ENCODE measurements at places on chromosomes 7 and 10.

DNA sequence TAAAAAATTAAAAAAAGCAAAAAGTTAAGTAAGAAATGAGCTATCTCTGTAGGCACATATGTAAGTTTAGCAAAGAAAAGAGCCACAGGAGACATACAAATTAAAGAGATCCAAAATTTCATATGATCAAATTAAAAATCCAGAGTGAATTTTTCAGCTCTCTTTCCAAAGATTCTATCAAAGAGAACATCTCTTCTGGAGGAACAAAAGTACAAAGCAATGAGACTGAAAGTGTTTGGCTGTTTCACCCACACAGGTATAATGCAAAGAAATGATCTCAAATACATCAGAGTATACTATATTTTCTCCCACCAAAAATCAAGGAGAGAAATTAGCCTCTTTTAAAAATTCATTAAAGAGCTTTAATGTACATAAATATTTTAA, 74.8 kb upstream of the ASAH2 start:
- no peak for DNase-seq

- no peak for DNase-seq
Measured at GRCh38 chr7:47326808-47327207, 255.1 kb downstream of the TNS3 start.

DNA sequence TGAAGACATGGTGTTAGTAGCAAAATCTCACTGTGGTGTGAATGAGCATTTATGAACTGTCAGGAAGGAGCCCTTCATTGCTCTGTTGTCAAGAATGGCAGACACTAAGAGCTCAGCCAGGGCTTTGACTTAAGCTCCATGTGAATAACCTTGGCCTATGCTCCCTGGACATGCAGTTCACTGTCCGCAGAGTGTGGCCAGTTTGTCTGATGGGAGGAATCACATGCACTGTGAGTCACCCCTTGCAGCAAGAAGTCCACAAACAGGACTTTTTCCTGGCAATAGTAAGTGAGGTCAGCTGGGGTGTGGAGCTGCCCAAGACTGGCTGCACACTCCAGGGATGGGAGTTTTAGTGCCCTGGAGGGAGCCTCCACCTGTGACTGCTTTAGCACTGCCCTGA, 49.5 kb downstream of the ZNF37A start:
- no peak for DNase-seq

- DNase-seq: no peak
Measured at GRCh38 chr7:23072048-23072447, 33.5 kb upstream of the KLHL7 start.

GRCh38 chr7:129122078-129122750, 22.3 kb upstream of the TSPAN33 start:
- no peak for DNase-seq

- no peak for DNase-seq
Measured at GRCh38 chr7:131890176-131890575, 333.7 kb upstream of the PODXL start.

DNA sequence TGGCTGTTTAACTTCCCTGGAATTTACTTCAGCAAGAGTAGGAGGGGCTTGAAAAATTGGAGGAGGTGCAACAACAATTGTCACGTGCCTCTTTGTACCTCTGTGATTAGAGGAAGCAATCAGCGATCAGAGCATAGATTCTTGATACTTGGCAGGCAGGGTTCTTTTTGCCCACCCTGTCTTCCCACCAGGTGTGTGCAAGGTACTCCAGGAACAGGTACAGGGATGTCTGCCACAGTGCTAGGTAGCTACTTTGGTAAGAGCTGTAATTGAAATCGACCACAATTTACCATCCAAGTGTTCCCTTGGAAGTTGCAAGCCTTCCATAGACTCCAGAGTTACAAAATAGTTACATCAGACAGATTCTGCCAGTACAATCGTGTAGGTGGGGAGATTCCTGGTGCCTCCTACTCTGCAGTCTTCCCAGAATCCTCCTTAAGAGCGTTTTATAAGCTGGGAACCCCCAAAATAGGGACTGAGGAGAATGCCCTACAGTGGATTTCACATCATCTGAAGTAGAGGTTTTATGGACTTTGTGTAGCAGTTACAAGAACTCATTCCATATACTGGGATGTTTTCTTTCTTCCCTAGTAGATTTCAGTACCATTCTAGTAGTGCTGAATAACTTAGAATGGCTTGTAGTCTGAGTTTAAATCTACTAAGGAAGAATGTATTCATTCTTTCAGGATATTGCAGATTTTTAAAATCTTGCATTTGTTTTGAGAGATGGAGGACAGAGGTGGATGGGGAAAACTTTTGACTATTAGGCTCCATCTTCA, 101.9 kb downstream of the EXOC4 start:
- no peak for DNase-seq

DNA sequence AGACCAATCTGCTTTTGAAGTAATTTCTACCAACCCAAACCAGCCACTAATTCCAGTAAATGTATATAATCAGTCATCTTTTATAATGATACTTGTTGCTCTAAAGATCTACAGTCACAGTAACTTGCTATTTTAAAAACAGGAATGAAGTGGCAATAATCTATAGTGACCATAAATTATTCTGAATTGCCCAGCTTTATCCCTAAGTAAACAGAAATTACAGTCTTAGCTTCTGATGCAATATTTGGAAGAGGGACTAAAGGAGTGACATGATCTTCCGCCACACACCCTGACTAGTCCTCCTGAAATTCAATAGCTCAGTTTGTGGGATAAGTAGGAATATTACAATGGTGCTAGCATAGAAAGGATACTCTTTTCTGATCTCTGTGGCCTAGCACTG, 96.1 kb downstream of the ATE1 start:
- DNase-seq: no peak

- DNase-seq: no peak
Measured at GRCh38 chr10:123996302-123996701, 97.1 kb downstream of the CHST15 start.

GRCh38 chr10:13740461-13740860, 153.7 kb downstream of the PRPF18 start:
- no peak for DNase-seq

DNA sequence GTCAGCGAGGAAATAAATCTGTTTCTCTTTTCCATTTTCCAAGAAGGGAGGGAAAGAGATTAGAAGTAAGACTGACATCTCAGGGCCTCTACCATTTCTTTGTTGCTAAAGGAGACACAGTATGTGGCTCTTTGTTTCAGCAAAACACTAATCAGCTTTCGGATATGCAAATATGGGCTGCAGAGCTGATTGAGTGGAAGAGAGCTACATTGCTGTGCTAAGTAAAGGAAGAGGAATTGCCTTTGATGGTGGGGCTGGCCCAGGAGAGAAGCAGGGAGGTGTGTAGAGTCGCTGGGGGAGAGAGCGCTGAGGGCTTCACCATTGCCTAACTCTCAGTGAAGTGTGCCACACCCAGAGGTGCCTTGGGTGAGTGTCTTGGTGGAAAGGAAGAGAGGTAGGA, 284.8 kb downstream of the SDK1 start:
- DNase-seq: no peak

DNA sequence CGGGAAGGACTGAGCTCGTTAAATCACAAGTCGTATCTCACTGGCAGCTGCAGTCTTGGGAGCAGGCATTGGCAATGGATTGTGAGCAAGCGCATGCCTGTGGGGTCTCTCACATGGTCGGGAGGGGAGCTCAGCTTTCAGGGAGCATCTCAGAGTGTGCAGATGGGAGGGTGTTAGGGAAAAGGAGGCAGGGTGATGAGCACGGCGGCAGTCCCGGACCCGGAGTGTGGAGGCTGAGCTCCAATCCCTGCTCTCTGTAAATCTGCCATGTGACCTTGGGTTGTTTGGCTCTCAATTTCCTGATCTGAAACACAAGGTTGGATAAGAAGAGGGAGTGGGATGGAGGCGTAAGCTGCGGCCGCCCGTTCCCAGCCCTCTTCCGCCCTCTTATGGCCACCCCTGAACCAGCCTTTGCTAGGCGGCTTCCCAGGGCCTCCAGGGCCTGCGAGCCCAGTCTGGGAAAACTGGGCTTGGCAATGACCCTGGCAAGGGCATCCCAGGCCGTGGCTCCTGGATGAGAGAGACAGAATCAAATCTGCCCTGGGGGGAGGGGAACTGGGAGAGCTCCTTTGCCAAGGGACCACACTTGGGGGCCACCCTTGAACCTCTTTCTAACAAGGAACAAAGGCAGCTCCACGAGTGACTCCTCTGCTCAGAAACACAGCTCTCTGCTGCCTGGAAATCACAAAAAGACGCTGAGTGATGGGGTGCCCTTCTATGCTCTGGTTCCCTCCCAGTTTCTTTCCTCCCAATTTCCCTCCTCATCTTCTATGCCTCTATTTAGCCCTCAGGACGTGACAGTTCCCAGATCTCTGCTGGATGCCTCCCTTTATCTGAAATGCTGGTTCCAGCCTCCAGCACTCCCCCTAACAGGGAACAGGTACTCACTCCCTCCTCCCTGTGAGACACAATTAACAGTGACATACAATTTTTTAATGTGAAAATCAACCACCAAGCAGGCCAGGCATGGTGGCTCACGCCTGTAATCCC, 41.7 kb upstream of the LOXL4 start:
- no peak for DNase-seq

DNA sequence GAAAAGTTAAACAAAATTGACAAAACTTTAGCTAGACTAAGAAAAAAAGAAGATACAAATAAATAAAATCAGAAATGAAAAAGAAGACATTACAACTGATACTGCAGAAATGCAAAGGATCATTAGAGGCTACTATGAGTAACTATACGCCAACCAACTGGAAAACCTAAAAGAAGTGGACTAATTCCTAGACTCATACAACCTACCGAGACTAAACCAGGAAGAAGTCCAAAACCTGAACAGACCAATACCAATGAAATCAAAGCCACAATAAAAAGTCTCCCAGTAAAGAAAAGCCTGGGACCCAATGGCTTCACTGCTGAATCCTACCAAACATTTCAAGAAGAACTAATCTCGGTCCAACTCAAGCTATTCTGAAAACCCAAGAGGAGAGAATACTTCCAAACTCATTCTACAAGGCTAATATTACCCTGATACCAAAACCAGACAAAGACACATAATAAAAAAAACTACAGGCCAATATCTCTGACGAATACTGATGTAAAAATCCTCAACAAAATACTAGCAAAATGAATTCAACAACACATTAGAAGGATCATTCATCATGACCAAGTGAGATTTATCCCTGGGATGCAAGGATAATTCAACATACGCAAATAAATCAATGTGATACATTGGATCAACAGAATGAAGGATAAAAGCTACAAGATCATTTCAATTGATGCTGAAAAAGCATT, 20.3 kb downstream of the ELAPOR2 start:
- no peak for DNase-seq

GRCh38 chr10:1084011-1084950, 28.1 kb downstream of the WDR37 start:
- no peak for DNase-seq

DNA sequence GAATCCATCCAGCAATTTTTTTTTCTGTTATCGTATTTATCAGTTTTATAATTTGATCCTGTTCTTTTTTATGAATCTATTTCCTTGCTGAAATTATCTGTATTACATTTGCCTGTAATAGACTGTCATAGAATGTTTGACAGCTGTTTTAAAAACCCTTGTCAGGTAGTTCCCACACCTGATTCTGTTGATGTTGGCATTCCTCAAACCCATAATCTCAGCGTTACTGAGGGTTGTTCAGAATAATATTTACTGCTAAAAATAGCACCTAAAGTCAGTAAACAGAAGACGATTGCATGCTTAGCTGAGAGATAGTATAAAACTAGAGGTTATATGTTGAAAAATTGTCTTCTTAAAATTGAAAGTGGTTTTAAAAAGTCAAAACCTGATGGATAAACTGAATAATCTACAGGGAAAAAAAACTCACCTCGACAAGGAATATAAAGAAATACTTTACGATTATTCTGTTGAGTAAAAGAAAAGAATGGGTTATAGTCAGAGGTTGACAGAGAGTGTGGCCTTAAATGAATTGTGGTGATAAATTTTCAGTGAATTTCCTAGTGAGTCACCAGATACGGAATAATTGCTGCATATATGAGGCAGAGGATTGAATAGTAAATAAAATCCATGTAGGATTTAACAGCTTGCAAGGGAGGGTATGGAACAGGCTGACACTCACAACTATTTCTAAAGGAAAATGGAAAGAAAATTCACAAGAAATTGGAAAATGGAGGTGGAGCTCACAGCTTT, 824.1 kb upstream of the IGFBP3 start:
- DNase-seq: no peak

- no peak for DNase-seq
Measured at GRCh38 chr7:129271500-129272355, 46.9 kb downstream of the AHCYL2 start.

GRCh38 chr10:22476601-22477321, 131.5 kb downstream of the SPAG6 start:
- DNase-seq: no peak

DNA sequence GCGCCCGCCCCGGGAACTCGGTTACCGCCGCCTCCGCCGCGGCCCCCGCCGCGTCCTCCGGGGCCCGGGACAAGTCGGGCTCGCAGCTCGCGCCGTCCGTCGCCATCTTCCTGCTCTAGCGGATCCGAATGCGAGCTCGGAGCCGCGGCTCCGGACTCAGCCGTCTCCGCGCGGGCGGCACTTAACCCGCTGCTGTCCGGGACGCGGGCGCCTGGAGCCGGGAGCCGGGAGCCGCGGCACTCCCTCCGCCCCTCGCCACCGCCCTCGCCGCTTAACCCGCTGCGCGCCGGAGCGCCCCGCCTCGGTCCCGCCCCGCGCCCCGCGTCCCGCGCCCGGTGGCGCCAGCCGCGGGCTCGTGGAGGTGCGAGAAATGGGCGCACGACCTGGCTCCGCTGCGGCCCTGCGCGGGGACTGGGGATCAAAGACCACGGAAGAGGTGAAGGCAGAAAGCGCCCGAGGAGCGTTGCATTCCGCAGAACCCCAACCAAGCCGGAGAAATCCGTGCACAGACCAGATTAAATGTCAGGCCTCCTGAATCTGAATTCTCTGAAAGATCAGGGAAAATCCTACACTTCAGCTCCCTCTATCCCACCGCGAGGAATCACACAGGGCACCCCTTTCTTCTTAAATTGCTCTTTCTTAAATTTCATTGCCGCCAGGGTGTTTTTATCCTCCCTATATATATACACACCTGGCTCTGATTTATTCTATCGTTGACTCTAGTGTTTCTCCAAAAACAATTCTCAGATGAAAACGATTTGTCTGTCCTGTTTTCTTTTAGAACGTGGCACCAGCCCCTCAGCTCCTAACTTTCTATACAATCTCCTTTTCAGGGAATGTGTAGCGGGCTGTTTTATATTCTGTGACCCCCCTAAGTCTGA, at the start of gene CTTNBP2:
TSS of gene CTTNBP2 (minus strand) at position 132 of the 881 bp plus-strand sequence. CDS start at position 106, 26 bp downstream.
- DNase-seq: no peak

GRCh38 chr7:130160455-130160854, 44.8 kb downstream of the TMEM209 start:
- DNase-seq: no peak

- no peak for DNase-seq
Measured at GRCh38 chr10:84583501-84583900, 255.1 kb downstream of the CCSER2 start.
